ENCODE measurements at places on chromosomes 16 and 17.

- DNase-seq, result peak; percentile 81
Observed at GRCh38 chr17:58391302-58391984, 25.9 kb downstream of the RNF43 start.

DNA sequence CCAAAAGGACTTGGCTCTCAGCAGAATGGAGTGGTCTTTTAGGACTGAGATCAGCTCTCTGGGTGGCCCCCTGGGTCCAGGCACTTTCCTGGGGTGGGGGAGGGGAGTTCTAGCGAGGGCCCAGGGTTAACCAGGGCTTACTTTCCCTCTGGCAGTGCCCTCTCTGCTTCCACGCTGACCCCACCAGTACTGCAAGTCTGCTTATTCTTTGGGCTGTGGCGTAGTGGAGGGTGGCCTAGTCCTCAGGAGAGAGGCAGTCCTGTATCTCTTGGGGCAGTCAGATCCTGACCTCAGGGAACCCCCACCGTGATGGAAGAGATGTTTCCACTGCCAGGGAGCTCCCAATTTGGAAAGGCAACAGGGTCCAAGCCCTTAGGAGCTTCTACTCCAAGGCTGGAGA is 79.4 kb downstream of the CCDC182 start:
- no peak for DNase-seq

DNA sequence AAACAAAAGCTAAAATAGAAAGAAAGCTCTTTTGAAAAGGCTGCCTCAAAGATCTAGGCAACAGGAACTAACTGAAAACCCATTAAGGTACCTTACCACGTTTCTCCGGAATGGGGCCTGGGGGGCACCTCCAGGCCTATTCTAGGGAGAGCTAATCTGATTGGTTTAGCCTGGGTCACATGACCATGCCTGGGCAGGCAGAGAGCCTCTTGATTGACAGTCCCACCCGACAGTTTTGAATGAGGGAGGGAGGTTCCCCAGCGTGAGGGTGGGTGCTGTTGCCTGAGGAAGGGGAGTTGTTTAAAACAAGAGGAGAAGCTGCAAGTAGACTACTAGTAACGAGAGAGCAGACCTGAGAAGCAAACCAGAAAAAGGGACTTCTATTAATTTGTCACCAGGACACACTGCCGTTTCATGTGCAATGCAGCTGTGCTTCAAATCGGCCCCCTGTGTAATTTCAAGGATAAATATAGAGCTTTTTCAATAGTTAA is 143.4 kb upstream of the HS3ST2 start:
- peak; percentile 7 for DNase-seq

DNA sequence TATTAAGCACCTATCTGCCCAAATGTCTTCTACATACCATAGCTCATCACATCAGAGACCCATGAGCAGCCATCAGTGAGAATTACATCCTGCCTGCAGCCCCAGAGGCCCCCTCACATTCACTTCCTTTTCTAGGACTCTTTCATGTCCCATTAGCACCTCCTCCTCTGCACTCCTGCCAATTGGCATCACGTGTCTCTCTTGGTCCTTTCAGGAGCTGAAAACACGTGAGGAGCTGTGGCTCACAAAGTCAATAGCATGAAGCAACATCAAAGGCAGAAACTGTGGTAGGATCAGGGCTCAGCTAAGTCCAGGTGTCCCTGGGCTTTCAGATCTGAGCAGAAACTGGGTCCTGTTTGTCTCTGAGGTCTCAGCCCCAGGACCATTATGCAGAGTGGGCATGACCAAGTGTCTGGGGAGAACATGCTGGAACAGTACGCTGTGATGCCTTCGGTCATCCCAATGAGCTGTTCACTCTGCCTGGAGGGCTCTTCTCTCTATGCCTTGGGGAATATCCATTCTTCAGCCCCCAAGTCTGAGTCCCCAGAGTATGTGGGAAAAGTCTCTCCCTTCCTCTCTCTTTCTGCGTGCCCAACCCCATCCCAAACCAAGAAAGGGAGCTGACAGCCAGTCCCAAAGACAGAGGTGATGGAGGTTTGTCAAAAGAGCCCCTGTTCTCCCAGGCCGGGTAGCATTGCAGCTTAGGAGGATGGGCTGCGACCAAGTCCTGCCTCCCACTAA is 457.0 kb upstream of the CDH5 start:
- DNase-seq, result no peak

GRCh38 chr17:45231481-45232116 is 9.9 kb downstream of the FMNL1 start:
- DNase-seq, result no peak

GRCh38 chr17:80664217-80664790 is 119.7 kb downstream of the RPTOR start:
- DNase-seq, result no peak

GRCh38 chr16:31367853-31368252 is 12.9 kb downstream of the ITGAX start:
- DNase-seq, result no peak

DNA sequence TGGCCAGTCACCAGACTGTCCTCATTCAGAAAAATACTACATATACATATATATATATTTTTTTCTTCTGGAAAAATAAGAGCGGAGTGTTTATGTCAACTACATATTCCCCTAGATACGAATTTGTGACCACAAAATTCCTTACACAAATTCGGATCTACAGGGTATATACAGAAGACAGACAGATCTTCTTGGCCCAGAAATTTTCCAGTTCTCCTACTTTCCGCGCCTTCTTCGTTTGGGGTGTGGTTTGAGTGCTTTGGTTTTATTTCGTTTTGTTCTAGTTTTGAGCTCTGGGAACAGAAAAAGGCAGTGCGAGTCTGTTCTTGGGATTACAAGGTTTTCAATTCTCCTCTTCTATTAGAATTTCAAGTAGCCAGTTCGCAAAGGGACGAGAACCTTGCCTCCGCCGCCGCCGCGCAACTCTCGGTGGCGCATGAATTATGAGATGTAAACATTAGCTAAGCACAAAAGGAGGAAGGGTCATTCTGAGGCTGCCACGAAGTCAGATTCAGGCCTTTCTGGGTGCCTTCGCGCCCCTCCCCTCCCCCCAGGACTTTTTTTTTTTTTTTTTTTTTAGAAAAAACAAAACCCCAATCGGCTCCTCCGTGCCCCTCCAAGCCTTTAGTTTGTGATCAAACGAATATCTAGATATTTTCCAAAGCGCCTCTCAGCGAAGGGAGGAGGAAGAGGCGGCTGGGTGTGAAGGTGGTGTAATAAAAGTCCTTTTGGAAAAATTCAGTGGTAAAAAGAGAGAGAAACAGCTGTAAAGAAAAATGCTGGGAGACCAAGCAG is 1.8 kb upstream of the HOXB4 start:
- DNase-seq, result no peak

GRCh38 chr16:80719573-80719972 is 84.8 kb downstream of the CDYL2 start:
- DNase-seq, result no peak

DNA sequence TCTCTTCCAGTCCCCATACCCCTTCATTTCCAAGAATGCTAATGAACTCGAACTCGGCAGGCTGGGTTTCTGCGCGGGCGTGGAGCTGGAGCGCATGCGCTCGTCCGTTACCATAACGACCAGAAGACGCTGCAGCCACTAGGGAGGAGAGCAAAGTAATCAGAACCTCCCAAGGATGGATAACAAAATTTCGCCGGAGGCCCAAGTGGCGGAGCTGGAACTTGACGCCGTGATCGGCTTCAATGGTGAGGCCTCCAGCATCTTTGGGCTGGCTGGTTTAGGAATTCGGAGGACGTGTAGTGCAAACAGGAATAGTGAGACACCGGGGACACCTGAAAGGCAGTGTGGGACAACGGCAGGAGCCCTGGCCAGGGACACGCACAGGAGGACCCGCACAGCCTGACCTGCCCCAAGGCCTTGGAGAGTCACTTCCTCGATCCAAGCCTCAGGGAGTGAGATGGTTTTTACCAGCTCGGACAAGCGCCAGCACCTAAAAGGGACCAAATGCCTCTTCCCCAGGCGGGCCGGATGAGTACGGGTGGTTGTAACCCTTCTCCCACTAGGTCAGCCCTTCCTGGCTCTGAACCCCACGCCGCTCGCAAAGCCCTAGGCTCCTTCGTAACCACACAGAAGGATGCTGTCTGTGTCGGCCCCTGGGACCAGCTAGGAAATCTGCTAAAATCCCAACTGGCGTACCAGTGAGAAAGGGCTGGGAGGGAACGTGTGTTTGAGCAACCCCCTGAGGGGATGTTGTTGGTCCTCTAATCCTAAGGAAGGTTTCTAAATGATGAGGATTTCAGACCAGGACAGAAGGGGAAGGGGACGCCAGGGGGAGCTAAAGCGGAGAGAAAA is at the start of gene CFAP52:
TSS of gene CFAP52 (plus strand) at position 122 of the 852 bp plus-strand sequence. CDS start at position 176, 54 bp downstream.
- peak; percentile 37 for DNase-seq

DNA sequence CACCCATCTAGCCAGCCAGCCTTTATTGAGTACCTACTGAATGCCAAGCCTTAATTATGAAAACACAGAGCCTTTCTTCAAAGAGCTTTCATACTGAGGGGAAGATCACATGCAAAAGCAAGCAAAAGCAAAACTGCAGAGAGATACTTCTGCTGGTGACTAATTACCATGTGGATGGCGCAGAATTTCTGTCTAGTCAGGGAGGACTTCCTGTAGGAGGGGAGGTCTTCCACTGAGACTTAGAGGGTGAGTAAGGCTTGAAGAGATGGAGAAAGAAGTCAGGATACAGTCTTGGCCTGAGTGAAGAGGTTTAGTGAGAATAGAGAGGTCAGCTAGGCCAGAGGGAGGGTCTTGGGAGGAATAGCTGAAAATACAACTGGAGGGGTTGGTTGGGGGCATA is 53.9 kb upstream of the CCL2 start:
- no peak for DNase-seq

- DNase-seq, result no peak
Observed at GRCh38 chr16:84511831-84512230, 7.4 kb upstream of the MEAK7 start.

- DNase-seq, result no peak
Observed at GRCh38 chr17:30942308-30943079, 20.7 kb downstream of the ADAP2 start.

GRCh38 chr17:29124135-29124924 is 55.9 kb downstream of the MYO18A start:
- DNase-seq, result peak; percentile 50

GRCh38 chr16:83211711-83212110 is 584.9 kb downstream of the CDH13 start:
- DNase-seq, result no peak

GRCh38 chr17:47980541-47980940 is 9.6 kb downstream of the CDK5RAP3 start:
- no peak for DNase-seq

GRCh38 chr16:87560428-87561199 is 41.7 kb upstream of the JPH3 start:
- DNase-seq, result no peak
